ENCODE measurements at places on chromosomes 11 and 22. TPM values are rescaled to one million over a fixed set of nuclear protein-coding genes. Genes with fewer than 3 reads are reported as not detected.

OR52N4 gene
- total RNA-seq, result not detected

CASP5 gene
- total RNA-seq, result not detected

OR2D2 gene
- not detected for total RNA-seq

LDHAL6A gene
- not detected for total RNA-seq

GAL3ST1 gene
- 9.9 TPM for total RNA-seq

C22orf42 gene
- total RNA-seq, result not detected

ASRGL1 gene
- 10.2 TPM for total RNA-seq

VWCE gene
- 0.61 TPM for total RNA-seq

MOV10L1 gene
- total RNA-seq, result not detected

SCGB1D1 gene
- total RNA-seq, result not detected

TRIM44 gene
- 25.3 TPM for total RNA-seq

POU2AF3 gene
- 1.00 TPM for total RNA-seq

CHRDL2 gene
- 2.9 TPM for total RNA-seq

FGF4 gene
- total RNA-seq, result not detected

IL18 gene
- total RNA-seq, result 107 TPM

CCS gene
- 26.1 TPM for total RNA-seq

DGCR8 gene
- total RNA-seq, result 18.9 TPM

OOSP4A gene
- total RNA-seq, result not detected

SCGB2A2 gene
- total RNA-seq, result not detected

C22orf31 gene
- not detected for total RNA-seq

SYT8 gene
- 0.42 TPM for total RNA-seq

UPK2 gene
- total RNA-seq, result 0.41 TPM

APOBEC3B gene
- total RNA-seq, result 28.4 TPM

DEFB131B gene
- not detected for total RNA-seq

C11orf52 gene
- total RNA-seq, result not detected

SCUBE2 gene
- 0.43 TPM for total RNA-seq

BTBD18 gene
- total RNA-seq, result not detected

PPP6R2 gene
- 13.2 TPM for total RNA-seq

UCP2 gene
- total RNA-seq, result 85.2 TPM

Data from A549 treated with GW870086 at 1 μM for 4 hours (cell line).